ENCODE measurements at places on chromosomes 6 and 20.

- no peak for DNase-seq
Measured at GRCh38 chr6:142218446-142218845, 71.4 kb downstream of the VTA1 start.

- no peak for DNase-seq
Measured at GRCh38 chr6:48764286-48765044, 653.5 kb upstream of the PTCHD4 start.

DNA sequence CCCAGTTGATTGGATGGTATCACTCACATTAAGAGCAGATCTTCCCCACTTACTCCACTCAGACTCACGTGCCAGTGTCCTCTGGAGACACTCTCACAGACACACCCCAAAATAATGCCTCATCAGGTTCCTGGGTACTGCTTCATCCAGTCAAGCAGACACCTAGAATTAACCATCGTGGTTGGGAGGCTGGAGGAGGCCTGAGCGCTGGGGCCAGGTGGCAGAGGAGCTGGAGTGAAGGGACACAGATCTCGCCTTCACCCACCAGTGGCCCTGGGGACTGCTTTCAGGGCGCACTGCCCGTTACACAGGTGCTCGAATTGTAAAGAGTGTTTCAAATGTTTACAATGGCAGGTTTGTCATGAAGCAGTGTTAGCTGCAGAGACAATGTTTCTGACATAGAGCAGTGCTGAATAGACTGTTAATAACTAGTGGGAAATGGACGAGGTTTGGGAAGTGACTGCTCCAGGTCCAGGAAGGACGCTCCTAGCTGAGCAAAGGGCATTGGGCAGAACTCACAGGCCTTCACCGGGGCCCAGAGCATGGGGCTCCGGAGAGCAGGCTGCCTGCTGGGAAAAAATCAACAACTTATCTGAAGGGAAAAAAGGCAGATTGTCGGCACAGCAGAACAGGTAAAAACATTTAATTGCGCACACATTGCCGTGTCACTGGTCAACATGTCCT is 38.4 kb downstream of the TMEM242 start:
- DNase-seq, result no peak

DNA sequence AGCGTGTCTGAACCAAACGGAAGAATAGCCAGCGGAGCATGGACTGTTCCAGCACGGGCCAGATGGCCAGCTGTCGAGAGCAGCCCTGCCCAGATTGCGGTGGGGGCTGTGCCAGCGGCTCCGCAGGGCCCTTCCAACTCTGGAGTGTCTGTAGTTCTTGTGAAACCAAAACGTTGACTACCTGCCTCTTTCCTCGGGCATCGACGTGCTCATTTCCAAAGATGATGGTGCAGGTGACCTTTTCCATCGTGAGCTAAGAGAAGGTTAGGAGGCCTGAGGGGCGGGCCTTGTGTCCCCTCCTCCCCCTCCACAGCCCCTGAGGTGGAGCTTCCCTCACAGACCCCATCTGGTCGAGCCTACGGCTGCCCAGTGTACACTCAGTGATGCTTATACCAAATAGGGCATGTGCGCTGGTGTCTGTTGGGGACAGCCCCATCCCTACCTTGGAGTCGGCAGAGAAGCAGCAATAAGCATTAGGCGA is 12.9 kb upstream of the C20orf144 start:
- DNase-seq, result no peak

DNA sequence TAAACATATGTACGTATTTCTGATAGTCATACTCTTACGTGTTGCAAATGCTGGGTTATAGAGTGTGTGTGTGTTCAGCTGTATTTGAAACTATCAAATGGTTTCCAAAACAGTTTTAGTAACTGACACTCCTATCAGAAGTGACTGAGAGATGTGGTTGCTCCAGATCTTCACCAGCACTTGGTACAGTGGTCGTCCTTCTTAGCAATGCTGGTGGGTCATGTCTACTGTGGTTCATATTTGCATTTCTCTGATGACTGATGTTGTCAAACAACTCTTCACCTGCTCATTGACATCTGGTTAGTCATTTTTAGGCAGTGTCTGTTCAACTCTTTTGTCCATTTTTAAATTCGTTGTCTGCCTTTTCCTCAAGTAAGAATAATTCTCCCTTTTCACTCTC is 259.3 kb downstream of the KIF16B start:
- no peak for DNase-seq

DNA sequence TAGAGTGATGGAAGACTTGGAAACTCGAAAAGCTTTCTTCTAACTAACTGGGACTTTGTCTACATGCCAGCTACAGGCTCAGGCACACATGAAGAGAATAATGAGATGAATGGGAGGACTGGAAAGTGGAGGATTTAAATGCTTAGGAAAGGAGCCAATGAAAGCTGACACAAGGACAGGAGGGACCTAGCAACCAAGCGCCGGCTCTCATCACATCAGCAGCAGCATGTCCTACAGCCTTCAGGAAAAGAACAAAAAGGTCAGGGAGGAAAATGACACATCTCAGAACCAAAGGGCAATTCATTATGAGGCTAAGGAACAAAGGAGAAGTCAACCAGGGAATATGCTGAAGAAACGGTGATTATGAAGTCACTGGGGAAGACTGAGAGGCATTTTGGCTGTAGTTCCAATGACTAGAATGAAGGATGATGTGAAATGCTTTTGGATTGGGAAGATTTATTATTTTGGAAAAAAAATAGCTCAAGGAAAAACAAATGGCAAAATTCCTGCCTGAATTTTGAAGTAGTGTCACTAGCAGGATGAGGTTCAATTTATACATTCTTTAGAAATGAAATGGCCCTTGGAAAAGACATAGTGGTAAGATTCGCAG is 5.7 kb downstream of the BACH2 start:
- no peak for DNase-seq

DNA sequence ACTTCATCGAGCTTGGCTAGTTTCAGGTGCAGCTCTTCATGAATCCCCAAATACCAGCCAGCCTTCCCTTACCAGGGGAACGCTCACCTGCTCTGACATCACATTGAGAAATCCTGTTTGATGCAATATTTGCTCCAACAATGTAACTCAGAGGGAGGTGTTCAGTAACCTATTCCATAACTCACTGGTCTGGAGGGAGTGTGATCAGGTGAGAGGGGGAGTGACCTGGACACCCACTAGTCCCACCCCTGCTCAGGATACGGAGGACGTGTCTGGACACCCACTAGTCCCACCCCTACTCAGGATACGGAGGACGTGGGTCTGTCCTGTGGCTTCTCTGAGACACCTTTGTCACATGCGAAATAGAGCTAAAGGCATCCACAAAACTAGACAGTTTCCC is 70.3 kb downstream of the HUS1B start:
- DNase-seq, result no peak

DNA sequence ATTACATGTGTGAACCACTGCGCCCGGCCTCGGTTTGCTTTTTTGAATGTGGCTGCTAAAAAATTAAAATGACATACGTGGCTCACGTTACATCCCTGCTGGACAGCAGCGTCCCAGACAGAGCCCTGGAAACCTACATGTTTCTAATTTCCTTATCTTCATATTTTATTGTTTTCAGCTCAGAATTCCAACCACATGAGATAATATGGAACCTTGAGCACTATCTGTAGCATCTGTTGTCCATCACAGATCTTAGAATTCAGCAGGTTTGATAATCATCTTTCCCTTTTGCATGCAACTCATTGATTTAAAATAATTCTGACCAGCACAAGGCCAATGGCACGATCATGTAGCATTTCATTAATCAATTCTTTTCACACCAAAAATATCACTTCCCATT is 25.9 kb upstream of the CCR6 start:
- DNase-seq, result no peak

GRCh38 chr6:121619987-121620740 is 184.7 kb downstream of the GJA1 start:
- DNase-seq, result no peak

DNA sequence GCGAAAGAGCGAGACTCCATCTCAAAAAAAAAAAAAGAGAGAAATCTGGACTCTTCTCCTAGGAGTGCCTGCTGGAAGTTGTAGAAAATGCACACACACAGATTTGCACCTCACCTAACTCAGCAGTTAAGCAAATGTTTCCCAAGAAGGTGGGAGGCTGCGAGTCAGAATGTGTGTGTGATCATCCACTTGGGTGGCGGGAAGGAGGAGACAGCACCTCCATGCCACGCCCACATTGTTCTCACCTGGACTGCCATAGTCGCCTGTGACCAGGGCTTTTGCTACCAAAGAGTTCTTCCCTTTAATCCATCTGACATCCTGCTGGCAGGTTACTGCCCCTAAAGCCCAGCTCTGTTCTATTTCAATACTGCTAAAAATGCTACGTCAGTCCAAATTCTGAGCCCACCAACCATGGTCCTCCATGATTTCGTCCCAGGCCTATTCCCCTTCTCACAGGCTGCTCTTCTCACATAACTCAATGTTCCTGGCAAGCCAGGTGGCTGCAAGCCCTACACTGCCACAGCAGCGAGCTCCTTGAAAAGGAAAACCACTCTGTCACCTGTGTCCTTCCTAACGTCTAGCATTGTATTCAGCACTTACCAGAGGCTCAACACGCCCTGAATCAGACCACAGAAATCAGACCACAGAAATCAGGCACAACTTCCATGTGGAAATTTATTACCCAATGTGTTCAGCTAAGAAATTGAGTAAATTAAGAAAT is 77.5 kb downstream of the PSMG4 start:
- no peak for DNase-seq

DNA sequence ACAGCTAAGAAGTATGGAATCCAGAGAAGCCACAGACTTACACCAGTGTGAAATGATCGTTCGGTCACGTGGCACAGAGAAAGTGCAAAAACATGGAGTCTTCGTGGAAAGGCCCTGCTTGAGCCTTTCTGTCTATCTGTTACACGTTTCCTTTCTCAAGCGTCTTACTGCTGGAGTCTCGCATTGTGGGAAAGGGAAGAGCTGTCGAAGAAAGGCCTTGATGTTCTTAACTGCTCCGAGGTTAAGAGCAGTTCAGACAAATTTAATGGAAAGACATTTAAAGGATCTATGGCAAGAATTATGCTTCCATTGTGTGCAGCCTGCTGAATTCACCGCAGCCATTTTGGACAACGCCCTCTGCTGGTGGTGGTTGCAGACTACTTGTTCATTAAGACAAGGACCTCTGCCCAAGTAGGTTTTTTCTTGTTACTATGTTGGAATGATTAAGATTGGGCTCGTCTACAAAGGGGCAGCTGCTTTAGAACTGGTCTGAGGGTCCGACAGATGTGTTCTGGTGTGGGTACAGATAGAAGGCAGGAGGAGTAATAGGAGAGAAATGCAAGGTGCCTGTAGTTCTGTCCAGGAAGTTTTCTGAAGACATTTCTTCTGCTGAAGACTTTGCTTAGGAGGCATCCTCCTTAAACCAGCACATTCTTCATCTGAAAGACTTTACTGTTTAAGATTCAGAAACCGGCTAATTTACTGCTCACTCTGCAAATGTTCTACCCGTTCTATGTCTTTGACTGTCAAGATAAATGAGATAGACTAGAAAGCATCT is 24.7 kb upstream of the CCN6 start:
- DNase-seq, result peak; percentile 78

- no peak for DNase-seq
Measured at GRCh38 chr6:111536910-111537527, 54.0 kb upstream of the REV3L start.

DNA sequence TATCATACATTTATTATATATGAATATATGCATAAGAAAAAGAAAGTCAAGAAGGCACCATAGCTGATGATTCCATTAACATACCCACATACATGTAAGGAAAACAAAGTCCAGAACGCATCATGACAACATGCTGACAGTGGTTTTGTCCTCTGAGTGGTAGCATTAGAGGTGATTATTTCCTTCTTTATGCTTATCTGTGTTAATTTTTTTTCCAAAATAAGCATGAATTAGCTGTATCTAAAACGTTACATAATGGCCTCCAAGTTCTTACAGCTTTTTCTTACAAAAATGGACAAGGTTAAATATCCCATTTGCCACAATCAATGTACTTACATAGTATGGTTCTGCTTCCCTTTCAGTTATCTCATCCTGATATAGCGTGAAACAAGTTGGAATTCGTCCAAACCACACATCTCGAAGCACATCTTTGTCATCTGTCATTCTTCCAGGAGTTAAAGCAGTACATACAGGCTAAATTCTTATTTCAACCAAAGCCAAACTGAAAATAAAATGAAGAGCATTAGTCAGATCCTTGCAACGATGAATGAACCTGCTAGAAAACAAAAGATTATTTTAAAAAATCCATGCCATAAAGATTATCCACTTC is 9.7 kb downstream of the ATG5 start:
- no peak for DNase-seq

DNA sequence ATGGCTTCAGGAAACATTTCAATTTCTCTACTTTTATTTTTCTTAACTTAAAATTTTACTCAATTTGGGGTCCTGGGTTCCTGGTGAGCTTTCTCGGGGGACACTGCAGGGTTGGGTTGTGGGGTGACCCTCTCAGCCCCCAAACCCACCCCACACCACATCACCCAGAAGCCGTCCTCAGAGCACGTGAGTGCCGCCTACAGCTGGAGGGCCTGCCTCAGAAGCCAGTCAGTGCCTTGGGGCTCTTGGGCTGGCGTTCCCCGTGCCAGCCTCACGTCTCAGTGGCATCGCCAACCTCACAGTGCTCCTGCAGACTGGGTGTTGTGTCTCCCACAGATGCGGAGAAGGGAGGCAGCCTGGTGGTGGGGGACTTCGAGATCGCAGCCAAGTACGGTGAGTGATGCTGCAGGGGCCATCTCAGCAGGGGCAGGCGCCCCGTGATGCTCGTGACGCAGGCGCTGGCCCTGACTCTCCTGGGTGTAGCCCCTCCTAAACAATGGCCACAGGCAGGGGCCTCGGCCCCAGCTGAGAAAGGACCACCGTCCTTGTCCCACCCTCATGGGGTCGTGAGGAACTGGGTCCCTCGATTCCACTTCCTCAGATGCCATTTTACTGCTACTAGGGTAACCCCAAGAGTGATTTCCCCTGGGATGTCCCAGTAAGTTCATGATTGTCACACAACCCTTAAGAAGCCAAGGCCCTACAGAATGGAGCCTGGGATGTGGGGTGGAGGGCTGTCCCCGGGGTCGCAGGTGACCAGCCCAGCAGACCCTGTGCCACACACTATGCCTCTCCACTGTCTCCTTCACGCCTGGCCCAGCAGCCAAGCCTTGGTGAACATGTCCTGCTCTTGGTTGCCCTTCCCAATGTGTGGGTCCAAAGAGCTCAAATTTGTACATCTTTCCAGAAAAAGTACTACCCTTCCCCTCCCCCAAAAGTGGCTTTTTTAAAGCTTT is 23.8 kb upstream of the PYGB start:
- DNase-seq, result peak; percentile 61

DNA sequence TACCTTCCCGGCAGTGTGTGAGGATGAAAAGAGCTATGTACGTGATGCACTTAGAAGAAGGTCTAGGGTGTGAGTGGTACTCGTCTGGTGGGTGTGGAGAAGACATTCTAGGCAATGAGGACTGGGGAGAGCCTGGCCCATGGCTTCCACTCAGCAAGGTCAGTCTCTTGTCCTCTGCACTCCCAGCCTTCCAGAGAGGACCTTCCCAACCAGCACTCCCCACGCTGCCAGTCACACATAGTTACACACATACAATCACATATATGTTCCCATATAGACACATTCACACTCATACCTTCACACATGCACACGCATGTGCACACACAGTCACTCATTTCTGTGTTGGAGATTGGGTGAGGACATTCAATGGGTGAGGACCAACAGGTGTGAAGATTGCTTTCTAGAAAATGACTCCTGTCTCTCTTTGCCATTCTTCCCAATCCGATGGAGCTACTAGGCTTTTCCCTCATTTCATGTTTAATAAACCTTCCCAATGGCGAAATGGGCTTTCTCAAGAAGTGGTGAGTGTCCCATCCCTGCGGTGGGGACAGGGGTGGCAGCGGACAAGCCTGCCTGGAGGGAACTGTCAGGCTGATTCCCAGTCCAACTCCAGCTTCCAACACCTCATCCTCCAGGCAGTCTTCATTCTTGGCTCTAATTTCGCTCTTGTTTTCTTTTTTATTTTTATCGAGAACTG is 30.4 kb downstream of the SRSF3 start:
- no peak for DNase-seq
